ENCODE measurements at places on chromosomes 1 and 21.

DNA sequence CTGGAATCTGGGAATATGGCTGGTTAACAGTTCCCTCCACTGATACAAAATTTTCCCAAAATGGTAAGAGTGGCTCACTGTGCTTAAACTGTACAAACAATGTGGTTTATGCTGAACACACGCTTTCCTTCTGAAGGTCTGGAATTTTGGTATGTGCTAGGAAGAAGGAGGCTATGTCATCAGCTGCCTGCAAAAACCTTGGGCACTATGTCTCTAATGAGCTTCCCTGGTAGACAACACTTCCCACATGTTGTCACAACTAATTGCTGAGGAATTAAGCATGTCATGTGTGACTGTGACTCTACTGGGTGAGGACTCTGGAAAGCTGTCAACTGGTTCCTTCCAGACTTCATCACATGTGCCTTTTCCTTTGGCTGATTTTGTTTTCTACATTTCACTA, 29.2 kb downstream of the IPP start:
- DNase-seq, result peak; percentile 68

GRCh38 chr1:4970532-4970931, 316.1 kb downstream of the AJAP1 start:
- DNase-seq, result no peak

DNA sequence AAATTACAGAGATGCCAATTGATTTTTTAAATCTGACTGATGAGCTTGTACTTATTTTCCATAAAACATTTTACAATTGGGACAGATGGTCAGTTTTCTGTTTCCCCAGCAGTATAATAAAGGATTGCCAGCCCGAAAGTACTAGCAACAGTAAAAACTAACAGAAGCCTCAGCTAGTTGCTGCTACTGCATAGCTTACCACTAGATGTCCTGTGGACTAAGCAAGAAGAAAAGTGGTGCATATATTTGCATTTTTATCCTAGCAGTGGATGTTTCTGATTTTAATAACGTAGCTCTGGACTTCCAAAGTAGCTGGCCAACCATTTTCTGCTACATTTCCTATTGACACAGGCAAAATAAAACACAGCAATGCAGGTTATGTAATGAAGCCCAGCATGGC, 241.5 kb downstream of the BARHL2 start:
- DNase-seq, result no peak

GRCh38 chr1:20354610-20355009, 63.9 kb downstream of the VWA5B1 start:
- no peak for DNase-seq

- DNase-seq, result no peak
These were observed 25.2 kb upstream of the COX20 start for GRCh38 chr1:244810221-244810620.

All from trophoblast cell (in vitro differentiated cells and primary cell).